ENCODE measurements at places on chromosomes 1 and 21. TPM values are rescaled to one million over a fixed set of nuclear protein-coding genes. Genes with fewer than 3 reads are reported as not detected.

The NBPF4 gene
- total RNA-seq = not detected

The C1orf94 gene
- not detected for total RNA-seq

The SERTAD4 gene
- total RNA-seq = 2.7 TPM

The AMY1C gene
- total RNA-seq = not detected

The MROH9 gene
- not detected for total RNA-seq

The GPR37L1 gene
- 0.25 TPM for total RNA-seq

The OR2M3 gene
- total RNA-seq = not detected

The RHCE gene
- not detected for total RNA-seq

The OR2C3 gene
- total RNA-seq = not detected

The TNFRSF8 gene
- total RNA-seq = 1.2 TPM

DNA sequence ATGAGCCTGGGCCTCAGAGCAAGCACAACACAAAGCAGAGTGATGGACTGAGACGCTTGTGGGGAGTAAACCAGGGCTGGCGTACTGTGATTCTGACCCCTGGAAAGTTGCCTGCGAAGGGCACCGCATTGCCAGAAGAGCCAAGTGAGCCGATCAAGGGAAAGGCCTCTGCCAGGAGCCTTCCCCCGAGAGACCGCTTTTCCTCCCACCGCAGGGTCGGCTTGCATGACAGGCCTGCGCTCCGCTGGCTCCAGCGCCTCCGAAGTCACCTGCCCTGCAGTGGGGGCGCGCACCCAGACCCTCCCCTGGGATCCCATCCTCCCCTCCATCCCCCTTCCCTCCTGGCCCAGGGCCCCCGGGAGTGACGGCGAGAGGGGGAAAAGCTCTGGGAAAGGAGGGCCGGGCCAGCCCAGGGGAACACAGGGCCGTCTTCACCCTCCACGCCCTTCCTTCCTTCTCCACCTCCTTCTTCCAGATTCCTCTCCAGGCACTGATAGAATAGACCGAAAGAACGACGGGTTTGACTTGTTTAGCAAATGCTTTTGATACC is 165.0 kb downstream of the TRIM33 start:
- DNase-seq = peak; percentile 87

DNA sequence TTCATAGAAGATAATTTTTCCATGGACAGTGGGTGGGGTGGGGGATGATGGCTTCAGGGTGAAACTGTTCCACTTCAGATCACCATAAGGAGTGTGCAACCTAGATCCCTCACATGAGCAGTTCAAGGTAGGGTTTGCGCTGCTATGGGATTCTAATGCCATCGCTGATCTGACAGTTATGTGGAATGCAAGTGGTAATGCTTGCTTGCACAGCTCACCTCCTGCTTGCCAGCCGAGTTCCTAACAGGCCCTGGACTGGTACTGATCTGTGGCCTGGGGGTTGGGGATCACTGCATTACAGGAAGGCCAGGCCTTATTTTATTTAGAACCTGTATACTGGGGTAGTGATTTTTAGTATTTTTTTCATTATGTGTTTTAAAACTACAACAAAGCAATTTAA is 22.0 kb downstream of the MAN1A2 start:
- no peak for DNase-seq

GRCh38 chr1:206734499-206735142 is 36.0 kb upstream of the IL19 start:
- no peak for DNase-seq

GRCh38 chr1:6587261-6588005 is 7.6 kb downstream of the ZBTB48 start:
- no peak for DNase-seq

GRCh38 chr1:244436336-244437085 is 15.2 kb downstream of the ADSS2 start:
- DNase-seq = no peak

DNA sequence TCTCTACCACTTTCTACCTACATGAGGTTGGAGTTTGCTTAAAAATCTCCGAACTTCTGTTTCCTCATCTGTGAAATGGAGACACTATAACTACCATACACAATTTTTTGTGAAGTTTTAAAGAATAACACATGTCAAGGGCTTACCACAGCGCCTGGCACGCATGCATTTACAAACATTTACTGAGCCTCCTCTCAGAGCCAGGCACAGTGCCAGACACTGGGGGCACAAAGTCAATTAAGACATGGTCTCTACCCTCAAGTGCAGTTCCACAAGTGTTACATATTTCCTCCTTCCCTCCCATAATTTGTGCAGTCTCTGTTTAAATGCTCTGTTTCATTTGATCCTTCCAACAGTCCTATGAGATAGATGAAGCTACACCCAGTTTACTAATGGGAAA is 356.4 kb upstream of the ESRRG start:
- no peak for DNase-seq

GRCh38 chr1:212212906-212213305 is 72.3 kb upstream of the PPP2R5A start:
- DNase-seq = no peak

DNA sequence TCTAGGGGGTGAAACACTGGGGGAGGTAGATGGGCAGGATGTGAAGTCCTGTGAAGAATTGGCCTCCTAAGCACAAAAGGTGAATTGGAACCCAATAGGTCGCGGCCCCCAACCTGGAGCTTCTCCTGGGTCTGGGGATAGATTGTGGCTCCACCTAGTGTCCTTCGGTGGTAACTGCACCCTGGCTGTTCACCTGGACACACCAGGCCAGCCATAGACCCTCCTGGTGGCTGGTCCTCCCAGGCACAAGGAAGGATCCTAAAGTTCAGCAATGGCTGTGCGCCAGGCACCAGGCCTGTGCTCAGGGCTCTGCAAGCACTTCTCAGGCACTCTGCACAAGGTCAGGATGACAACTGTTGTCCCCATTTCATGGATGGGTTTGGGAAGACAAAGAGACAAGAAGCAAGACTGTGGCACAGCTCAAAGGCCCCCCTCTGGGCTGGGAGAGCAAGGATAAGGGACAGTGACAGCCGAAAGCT is 13.5 kb downstream of the ESPN start:
- DNase-seq = no peak

DNA sequence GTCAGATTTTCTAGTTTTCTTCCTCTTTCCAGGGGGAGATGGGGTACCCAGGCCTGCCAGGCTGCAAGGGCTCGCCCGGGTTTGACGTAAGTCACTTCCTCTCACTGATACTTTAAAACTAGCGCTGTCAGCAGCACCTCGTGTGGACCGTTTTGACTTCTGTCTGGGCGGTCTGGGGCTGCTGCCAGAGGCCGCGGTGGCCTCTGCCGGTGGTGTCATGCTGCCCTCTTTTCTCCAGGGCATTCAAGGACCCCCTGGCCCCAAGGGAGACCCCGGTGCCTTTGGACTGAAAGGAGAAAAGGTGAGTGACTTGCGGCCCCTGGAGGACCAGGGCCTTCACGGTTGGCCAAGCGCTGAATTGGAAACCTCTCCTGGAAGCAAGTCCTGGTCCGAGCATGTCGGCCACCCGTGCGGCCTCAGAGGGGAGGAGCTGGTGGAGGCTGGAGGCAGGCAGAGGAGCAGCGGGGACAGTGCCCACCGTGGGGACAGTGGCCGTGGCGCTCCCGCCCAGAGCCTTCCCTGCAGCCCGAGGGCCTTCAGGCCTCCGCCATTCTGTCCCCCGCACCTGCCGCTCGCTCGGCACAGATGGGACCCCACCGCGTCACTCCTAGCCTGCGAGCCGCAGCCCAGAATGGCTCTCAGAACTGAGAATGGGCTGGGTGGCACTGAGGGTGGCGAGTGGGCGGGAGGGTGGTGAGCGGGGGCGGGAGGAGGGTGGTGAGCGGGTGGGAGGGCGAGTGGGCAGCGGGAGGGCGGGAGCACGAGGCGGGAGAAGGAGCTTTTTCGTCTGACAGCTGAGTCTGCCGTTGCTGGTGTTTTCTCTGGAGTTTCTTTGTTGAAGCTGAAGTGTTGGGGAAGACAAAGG is 9.4 kb downstream of the COL6A1 start:
- no peak for DNase-seq

DNA sequence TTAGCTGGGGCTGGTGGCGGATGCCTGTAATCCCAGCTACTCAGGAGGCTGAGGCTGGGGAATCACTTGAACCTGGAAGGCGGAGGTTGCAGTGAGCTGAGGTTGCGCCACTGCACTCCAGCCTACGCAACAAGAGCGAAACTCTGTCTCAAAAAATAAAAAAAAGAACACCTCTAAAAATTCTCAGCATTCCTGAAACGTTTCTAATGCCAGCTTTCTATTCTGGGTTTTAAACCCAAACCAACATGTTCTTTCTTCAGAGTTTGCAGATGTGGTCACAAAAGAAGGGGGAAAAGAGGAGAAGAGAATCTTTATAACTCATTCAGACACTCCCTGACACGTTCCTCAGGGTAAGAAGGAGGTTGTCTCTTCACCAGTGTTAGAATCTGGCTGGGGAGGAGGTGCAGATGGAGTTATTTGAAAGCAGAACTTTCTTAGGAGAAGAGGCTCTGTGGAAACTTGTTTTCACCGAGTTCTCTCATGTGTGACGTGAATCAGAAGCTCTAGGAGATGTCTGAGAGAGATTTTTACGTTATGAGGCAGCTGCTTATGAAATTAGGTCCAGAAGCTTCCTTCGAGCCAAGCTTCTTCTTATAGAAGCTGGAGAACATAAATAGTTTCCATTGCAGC is 17.8 kb upstream of the CNR2 start:
- no peak for DNase-seq

DNA sequence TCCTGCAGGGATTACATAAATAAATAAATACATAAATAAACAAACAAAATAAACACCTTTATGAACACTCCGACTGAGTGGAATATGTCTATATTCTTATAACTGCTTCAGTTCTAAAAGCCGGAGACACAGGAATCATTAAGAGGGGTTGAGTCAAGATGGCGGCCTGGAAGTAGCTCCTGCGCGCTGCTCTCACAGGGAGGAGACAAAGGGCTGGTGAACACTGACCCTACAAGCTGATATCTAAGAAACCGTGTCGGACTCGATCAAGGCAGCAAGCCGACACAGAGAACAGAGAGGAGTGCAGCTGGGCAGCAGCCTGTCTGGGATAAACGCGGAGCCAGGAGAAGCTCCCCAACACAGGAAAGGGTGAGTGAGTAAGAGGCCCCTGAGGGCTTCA is 1098.6 kb upstream of the NCAM2 start:
- no peak for DNase-seq

GRCh38 chr1:20114021-20114648 is 5.2 kb downstream of the PLA2G2D start:
- DNase-seq = no peak

DNA sequence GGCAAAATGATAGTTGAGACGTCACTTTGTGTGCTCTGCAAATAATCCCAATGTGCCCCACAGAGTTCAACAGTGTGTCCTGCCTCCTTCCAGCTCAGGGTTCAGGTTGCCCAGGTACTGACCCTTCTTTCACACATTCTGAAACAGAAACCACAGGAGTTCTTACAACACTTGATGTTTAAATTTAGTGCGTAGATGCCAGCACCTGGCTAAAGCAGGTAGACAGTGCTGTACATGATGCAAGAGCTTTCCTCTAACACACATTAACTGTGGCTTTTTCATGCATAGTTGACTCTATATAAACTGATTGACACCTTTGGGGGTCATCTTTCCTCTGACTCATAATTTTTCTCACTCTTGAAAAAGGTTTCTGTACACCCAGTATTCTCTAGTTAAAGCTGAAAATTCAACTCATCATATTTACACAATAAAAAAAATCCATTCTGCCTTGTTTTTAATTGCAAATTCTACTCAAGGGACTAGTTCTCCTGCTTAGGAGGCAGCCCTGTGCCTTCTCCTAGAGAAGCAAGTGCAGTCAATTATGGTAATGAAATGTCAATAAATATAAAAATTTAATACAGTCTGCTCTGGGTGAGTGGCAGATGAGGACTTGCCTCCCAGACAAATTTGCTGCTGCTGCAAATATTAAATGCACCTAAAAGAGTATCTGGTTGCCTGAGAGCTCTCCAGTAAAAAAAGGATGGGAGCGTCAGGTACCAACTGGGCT is 91.4 kb downstream of the NR5A2 start:
- no peak for DNase-seq

DNA sequence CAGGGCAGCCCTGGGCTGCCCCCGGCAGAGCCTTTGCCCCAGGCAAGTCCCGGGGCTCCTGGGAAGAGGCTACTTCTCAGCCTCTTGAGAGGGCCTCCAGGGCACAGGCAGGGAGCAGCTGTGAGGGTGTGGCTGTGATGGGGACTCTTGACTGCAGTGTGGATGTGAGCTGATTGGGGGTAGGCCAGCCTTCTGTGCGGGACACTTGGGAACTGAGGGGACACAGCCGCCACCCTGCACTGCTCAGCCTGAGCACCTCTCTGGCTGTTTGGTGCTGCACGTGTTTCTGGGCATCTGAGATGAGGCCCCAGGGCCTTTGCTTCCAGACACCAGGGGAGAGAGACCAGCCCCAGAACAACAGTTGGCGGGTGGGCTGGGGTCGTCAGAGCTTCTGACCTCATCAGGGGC is 62.1 kb downstream of the SKI start:
- DNase-seq = no peak

DNA sequence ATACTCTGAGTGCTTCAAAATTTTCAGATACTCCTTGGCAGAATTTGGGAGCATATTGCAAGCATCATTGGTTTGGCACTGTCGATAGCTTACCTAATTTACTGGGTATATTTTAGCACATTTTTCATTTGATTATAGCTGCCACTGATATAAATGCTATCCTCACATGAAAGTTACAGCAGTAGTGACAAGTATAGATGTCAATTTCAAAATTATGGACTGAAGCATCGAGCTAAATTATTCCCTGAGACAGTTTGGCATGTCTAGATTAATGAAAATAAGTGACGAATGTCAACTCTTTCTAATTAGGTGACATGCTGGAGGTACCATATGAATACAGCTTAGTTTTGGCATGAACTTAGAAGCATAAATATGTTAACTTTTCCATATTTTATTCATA is 83.1 kb downstream of the LRRC7 start:
- no peak for DNase-seq

GRCh38 chr21:27190601-27191000 is 223.7 kb upstream of the ADAMTS5 start:
- DNase-seq = no peak

GRCh38 chr1:87872189-87872588 is 543.5 kb downstream of the LMO4 start:
- no peak for DNase-seq

DNA sequence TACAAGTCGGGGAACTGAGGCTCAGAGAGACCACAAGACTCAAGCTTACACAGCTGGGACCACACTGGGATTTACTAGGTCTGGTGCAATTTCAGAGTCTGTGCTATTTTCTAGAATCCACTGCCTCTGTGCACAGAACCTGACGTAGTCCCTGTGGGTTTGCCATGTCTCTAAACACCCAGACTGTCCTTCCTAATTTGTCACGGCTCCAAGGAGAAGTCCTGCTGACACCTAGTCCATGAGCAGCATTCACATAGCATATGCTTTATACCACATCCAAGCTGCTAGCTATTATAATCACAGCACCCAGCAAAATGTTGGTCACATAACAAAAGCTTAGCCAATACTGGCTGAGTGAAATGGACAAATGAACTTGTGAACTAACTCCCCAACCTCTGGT is 79.0 kb upstream of the HMGB4 start:
- DNase-seq = no peak
